Kidney tubule cell (primary cell): ENCODE measurements at places on chromosomes 4 and X.

DNA sequence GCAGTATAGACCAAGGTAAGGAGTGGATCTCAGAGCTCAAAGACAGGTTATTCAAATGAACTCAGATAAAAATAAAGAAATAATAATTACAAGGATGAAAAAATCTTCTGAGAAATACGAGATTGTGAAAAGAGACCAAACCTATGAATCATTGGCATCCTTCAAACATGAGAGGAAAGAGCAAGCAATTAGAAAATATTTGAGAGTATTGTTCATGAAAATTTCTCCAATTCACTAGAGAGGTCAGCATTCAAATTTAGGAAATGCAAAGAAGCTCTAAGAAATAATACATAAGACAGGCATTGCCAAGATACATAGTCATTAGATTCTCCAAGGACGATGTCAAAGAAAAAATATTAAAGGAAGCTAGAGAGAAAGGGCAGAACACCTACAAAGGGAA is 93.5 kb upstream of the GALNTL6 start:
- DNase-seq = no peak

GRCh38 chr4:28313729-28314713 is 1453.4 kb downstream of the STIM2 start:
- DNase-seq = no peak

- DNase-seq = peak; percentile 45
Observed at GRCh38 chrX:51641421-51642021, 22.8 kb upstream of the CENPVL3 start.

DNA sequence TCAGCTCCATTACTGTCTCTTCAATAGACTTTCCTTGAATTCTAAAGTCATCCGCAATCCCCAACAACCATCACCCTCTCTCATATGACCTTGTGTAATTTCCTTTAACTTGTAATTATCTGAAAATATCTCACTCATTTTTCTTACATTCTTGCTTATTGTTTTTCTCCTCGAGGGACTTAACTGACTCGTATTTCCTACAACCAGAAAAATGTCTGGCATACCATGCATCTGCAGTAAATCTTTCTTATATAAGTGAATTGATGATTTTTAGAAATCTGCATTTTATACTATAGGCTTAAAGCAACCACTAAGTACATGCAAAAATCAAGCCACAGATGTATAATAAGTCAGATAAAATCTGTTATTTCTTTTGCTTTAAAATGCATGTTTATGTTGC is 276.7 kb downstream of the UNC5C start:
- no peak for DNase-seq

- no peak for DNase-seq
Observed at GRCh38 chr4:164977243-164978164, at the start of gene TRIM61. TSS of gene TRIM61 (minus strand) at chr4:164977657. CDS start at chr4:164970002, 7,655 bp downstream.

- DNase-seq = no peak
Observed at GRCh38 chrX:1945879-1946278, 331.0 kb downstream of the ASMT start.

DNA sequence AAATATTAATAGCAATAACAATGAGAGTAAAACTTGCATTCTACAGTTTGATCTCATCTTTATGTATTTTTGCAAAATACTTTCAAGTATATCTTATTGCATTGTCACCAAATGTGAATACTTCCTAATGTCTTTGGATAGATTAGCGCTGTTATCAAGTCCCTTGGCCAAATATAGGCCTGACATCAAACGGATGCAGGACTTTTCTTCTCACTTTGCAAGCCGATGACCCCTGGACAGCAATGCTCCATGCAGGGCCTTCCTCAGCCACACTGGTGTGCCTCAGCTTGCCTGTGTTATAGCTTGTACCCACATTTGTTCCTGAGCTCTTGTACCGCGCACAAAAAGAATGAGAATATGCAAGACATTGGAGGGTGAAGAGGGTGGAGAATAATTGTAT is 18.0 kb upstream of the NMU start:
- no peak for DNase-seq

GRCh38 chr4:6182376-6183280 is 17.7 kb downstream of the JAKMIP1 start:
- no peak for DNase-seq

- no peak for DNase-seq
Observed at GRCh38 chrX:19065535-19065934, 56.7 kb downstream of the ADGRG2 start.

- DNase-seq = no peak
Observed at GRCh38 chrX:37786624-37787422, 7.0 kb downstream of the CYBB start.

- DNase-seq = no peak
Observed at GRCh38 chr4:74423104-74423503, 21.8 kb upstream of the AREG start.

DNA sequence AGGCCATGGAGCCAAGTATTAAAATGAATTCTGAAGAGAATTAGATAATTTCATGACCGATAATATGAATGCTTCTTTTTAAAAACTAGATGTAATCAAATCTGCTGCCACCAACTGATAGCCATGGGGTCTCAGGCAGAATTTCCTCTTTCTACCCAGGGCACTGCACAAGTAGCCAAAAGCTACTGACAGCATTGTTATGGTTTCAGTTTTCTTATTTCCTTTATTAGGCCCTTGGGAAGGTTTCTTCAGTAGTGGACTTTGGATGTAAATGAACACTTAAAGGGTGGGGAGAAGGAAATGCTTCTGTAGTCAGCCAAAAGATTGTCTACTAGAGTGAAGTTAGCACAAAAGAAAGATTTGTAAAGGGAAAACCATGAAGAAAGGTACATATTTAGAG is 686.0 kb downstream of the ADGRL3 start:
- DNase-seq = no peak

DNA sequence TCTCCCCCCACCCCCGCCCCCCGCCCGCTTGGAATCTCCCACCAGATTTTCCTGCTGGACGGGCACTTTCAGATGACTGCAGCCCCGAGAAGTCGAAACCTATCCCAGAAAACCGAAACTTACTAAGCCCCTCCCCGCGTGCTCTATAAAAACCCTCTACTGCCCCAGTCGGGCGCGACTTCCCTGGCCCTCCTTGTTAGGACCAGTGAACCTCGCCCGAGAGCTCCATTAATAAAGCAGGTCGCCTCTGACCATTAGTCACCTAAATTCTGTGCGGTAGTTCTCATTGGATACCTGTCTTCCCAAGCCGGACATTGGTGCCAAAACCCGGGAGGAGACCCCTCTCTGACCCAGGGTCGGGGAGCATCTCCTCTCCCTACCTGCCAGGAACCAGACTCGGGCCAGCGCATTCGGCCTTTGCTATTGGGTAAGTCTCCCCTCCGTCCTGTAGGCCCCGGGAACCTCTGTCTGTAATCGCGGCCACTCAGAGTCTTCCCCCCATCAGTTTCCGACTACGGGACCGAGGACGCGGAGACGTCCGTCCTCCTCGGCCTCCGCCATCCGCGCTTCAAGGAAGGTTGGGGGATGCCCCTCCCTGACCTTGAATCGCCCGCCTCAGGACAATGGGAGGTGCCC is 958.0 kb downstream of the RPA4 start:
- no peak for DNase-seq

DNA sequence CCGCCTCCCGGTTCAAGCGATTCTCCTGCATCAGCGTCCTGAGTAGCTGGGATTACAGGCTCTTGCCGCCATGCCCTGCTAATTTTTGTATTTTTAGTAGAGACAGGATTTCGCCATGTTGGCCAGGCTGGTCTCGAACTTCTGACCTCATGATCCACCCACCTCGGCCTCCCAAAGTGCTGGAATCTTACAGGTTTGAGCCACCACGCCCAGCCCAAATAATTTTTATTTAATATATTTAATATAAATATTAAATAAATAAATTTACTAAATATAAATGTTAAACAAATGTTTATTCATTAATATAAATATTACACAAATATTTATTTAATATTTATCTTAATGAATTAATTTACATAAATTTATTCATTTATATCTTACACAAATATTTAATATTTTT is 120.2 kb downstream of the SHOX start:
- no peak for DNase-seq

DNA sequence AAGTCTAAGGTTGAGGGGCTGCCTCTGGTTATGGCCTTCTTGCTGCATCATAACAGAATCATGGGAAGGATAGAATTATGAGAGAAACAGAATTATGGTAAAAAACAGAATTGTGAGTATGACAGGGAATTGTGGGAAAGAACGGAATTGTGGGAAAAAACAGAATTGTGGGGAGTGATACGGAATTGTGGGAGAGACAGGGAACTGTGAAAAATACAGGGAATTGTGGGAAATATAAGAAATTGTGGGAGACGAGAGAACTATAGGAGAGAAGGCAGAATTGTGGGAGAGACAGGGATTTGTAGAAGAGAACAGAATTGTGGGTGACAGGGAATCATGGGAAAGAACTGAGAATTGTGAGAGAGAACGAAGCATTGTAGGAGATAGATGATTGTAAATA is 159.1 kb downstream of the FRMPD4 start:
- no peak for DNase-seq

DNA sequence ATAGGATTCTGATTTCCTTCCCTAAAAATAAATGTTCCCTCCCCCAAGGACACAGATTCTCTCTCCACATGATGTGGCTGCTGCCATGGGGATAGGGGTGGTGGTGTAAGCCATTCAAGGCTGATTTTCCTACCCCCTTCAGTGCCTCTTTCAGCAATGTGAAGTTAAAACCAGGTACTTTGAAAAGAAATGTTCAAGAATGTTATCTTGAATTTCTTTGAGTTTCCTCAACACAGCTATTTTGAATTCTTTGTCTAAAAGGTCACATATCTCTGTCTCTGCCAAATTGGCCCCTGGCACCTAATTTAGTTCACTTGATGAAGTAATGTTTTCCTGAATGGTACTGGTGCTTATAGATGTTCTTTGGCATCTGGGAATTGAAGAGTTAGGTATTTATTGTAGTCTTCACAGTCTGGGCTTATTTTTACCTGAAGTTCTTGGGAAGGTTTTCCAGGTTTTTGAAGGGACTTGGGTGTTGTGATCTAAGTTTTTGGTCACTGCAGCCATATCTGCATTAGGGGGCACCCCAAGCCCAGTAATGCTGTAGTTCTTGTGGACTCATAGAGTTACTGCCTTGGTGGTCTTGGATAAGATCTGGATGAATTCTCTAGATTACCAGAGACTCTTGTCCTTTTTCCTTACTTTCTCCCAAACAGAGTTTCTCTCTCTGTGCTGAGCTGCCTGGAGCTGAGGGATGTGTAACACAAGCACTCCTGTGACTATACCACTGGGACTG is 7.6 kb upstream of the DIPK2B start:
- no peak for DNase-seq

DNA sequence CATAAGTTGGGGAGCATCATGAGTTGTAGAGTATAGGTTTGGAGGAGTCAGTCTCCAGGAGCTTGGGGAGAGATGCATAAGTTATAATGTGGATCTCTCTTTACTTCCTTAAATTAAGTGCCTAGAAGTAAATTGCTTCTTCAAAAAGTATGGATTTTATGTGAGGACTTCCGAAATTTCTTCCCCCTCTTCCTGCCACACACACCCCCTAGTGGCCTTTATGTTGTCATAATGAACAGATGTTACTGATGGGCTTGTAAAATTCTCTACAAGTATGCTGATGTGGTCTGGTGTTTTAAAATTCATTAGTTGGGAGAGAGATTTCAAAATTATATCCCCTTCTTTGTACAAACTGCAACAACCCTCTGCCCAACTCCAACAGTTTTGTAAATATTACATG is 2.3 kb upstream of the METTL14 start:
- peak; percentile 31 for DNase-seq

GRCh38 chr4:145988628-145989027 is 50.0 kb upstream of the ZNF827 start:
- no peak for DNase-seq

DNA sequence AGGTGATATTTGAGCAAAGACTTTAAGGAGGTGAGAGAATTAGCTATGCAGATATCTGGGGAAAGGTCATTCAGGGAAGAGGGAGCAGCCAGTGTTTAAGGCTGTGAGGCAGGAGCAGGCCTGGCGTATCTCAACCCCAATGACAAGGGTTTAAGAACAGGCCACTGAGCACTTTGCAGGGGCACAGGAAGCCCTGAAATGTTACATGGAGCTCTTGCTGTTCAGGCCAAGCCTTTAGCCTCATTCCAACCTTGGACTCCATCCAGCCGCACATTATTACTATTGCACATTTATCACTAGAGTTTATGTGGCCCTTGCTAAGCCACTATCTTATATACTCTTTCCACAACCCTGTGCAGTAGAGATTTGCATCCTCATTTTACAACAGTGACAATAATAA is 114.0 kb downstream of the EFNB1 start:
- DNase-seq = no peak

DNA sequence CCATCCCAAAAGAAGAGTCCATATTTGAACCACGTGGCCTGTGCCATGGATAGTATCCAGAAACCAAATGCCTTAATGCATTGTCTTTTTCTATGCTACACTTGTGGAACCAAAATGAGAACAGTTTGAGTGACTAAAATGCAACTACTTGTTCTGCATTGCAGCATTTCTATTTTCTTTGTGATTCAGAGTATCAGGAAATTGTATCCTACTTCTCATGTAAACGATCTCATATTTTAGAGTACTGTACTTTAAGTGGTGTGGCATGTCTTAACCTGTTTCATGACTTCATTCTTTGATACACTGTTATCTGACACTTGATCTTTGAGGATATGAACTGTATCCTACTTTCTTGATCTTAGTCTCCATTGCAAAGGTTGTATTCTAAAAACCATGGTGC is 167.2 kb upstream of the WDR1 start:
- no peak for DNase-seq

DNA sequence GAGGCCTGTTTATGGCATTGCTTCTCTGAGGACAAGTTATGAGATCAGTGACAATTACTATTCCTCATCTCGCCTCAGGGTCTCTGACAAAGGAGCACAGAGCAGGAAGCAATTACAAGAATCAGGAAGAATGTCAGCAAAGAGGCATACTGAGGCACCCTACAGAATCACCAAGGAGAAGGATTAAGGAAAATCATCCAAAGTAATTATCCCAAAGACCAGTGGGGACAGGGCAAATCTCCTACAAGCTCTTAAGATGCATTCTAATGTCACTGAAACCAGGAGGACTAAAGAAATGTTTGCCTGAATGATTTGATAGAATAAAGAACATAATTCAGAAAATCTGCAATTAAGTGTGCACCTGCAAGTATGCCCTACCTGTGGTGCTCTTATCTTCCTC is 206.2 kb downstream of the RCHY1 start:
- DNase-seq = no peak

- no peak for DNase-seq
Observed at GRCh38 chr4:152988721-152989553, 52.8 kb downstream of the FHDC1 start.

DNA sequence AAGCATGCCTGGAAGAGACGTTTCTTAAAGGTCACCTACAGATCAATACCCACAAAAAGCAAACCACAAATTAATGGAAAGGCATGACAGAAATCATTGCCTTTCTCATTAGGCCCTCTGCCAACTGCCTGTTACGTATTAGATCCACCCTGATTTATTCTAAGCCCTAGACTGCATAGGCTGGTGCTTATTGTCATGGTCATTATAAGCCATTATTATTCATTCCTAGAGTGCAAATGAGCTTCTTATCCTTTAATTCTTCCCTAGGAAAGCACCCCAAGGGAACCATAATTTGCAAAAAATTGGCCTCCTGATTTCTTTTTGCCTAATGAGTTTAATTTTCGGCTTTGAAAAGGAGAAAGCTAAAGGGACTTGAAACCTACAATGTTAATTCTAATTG is 184.2 kb upstream of the GPRIN3 start:
- no peak for DNase-seq
